ENCODE measurements at places on chromosomes 7 and 10. TPM values are rescaled to one million over a fixed set of nuclear protein-coding genes. Genes with fewer than 3 reads are reported as not detected.

Gene MMD2
- not detected for polyA plus RNA-seq

Gene SLIT1
- 0.52 TPM for polyA plus RNA-seq

Gene NUTM2E
- polyA plus RNA-seq: 0.63 TPM

Gene AFAP1L2
- 19.3 TPM for polyA plus RNA-seq

Gene AGAP9
- polyA plus RNA-seq: 9.6 TPM

Gene STAG3
- polyA plus RNA-seq: 123 TPM

Gene CALN1
- polyA plus RNA-seq: not detected

Gene LEP
- 0.13 TPM for polyA plus RNA-seq

Gene ADCY1
- 0.17 TPM for polyA plus RNA-seq

Gene H2BK1
- not detected for polyA plus RNA-seq

Gene IDI1
- polyA plus RNA-seq: 75.3 TPM

Gene MSS51
- polyA plus RNA-seq: 3.2 TPM

Gene GSTO2
- 0.91 TPM for polyA plus RNA-seq

Gene PLAU
- 9.6 TPM for polyA plus RNA-seq

Gene RBP3
- polyA plus RNA-seq: not detected

Gene NKX2-3
- polyA plus RNA-seq: 10.8 TPM

Gene CFAP46
- not detected for polyA plus RNA-seq

Gene ANXA8
- polyA plus RNA-seq: 0.18 TPM
